ENCODE measurements at places on chromosomes 1 and 21. TPM values are rescaled to one million over a fixed set of nuclear protein-coding genes. Genes with fewer than 3 reads are reported as not detected.

GPR3 gene
- 0.69 TPM for polyA plus RNA-seq

CSMD2 gene
- polyA plus RNA-seq: 0.53 TPM

FMO2 gene
- polyA plus RNA-seq: 0.72 TPM

JUN gene
- polyA plus RNA-seq: 67.0 TPM

IL20 gene
- not detected for polyA plus RNA-seq

SERINC2 gene
- polyA plus RNA-seq: 33.9 TPM

RHD gene
- polyA plus RNA-seq: not detected

MAN1C1 gene
- polyA plus RNA-seq: 9.3 TPM

NUAK2 gene
- polyA plus RNA-seq: 0.60 TPM

- DNase-seq: no peak
Measured at GRCh38 chr1:22225858-22226589, 83.1 kb upstream of the WNT4 start.

- peak; percentile 98 for DNase-seq
Measured at GRCh38 chr1:119140177-119141019, at the start of gene WARS2. Gene WARS2, minus strand, starts transcription at chr1:119140653. Its CDS starts 9 bp downstream, at chr1:119140644.

GRCh38 chr1:115145226-115145625, 55.9 kb upstream of the TSPAN2 start:
- no peak for DNase-seq

DNA sequence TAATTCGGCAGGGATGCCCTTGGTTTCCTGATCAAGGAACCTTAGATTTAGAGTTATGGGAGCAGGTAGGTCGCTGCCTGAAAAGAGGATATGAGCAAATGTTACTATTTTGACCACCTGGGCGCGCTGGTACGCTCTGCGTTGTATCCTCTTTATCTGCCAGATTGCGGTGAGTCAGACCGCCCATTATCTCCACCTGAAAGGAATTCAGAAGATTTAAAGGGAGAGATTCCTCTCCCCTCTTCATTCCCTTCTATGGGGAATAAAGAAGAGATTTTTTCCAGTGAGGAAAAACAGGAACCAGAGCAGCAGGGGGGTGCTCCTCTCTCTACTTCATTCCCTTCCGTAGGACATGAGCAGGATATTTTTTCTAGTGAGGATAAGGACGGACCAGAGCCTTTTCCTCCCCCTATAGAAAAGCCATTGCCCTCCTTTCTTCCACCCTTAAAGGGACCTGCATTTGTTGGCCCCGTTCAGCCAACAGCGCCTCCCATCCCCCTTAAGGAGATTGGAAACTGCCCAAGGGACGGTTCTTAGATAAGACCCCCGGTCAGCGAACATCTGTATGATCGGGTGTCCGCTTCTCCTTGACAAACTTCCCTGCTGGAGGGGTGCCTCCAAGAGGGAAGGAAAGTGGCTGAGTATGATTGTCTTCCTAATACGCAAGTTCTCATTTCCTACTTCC, 34.1 kb downstream of the CLCA1 start:
- no peak for DNase-seq

GRCh38 chr21:27134516-27134915, 167.6 kb upstream of the ADAMTS5 start:
- no peak for DNase-seq

GRCh38 chr21:36162631-36163030, 6.0 kb downstream of the DOP1B start:
- DNase-seq: no peak

GRCh38 chr1:225462429-225462713, 34.5 kb upstream of the LBR start:
- DNase-seq: no peak

GRCh38 chr1:86119214-86119764, 37.3 kb downstream of the COL24A1 start:
- DNase-seq: no peak

DNA sequence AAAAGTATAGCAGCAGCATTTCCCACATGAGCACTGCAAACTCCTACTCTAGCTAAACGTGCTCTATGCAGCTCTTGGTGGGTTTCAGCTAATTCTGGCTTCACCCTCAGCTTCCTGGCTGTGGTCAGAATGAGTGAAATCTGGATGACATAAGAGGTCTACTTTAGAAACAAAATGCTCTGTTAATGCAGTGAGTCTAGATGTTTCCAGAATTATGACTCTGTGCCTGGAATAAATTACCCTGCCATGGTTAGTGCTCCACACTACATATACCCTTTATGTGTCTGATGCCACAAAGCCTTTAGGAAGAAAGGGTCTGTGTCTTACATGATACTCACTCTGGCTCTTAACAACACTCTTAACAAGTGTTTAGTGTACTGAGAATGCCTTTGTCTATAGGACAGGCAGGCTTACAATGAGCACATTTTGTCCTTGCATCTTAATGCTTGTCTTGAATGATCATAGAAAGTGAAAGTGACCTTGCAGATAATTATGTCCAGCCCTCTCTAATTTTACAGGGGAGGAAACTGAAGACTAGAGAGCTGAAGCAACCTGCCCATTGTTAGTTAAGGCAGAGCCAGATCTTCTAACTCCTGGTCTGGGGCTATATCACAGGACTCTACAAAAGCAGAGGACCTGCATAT, 9.2 kb downstream of the S100A10 start:
- DNase-seq: no peak

DNA sequence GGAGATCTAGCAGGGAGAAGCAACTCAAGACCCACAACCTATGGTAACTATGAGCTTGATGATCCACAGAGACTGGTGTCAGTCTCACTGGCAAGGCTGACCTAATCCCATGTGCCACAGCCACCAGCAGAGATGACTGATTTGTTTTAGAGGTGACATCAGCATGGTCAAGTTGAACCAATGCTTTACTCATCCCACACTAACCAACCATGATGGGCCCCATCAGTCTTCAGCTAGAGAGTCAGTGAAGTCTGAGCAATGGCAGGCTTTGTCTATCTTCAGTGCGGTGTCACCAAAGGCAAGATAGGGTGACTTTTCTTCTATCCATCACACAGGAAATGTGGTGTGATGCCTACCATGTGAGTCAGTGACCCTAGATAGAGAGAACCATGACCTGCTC, 1470.7 kb downstream of the NCAM2 start:
- DNase-seq: no peak

DNA sequence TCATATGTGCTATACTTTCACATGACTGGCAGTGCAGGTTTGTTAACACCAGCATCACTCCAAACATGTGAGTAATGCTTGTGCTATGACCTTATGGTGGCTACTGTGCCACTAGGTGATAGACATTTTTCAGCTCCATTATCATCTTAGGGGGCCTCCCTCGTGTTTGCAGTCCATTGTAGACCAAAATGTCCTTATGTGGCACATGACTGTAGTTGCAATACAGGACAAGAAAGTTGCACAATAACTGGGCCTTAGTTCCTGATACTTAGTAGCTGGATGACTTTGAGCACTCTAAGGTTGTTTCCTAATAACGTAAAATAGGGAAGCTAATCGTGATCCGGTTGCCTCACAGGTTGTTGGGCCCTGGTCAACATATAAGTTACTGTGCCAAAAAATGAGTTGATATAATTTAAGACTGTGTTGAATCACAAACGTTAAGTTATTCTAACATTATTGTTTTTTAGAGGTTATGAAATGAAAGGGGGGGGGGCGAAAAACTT, 511 bp upstream of the SNX27 start:
- peak; percentile 26 for DNase-seq

- no peak for DNase-seq
Measured at GRCh38 chr1:29392036-29392435, 155.7 kb downstream of the PTPRU start.

GRCh38 chr1:115073298-115074087, 15.8 kb downstream of the TSPAN2 start:
- no peak for DNase-seq

GRCh38 chr1:230215529-230215928, 148.5 kb downstream of the GALNT2 start:
- DNase-seq: no peak

GRCh38 chr1:46490656-46491442, 1.2 kb downstream of the DMBX1 start:
- DNase-seq: no peak

DNA sequence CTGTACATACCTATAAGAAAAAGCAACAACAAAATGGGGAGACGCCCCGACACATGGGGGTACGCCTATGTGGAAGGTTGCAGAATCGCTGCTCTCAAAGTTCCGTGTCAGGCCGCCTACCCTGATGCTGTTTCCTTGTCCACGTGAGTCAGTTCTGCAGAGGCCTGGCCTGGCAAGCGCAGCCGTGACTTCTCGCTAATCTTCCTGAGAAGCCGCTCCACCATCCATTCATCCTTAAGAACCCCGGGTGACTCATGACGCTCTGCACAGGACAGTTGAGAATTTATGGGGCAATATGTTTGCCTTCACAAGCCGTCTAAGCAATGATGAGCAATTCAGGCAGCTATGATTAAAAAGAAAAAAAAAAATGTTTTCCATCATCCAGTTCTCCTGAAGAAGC, 122.3 kb upstream of the TMPRSS2 start:
- DNase-seq: no peak

DNA sequence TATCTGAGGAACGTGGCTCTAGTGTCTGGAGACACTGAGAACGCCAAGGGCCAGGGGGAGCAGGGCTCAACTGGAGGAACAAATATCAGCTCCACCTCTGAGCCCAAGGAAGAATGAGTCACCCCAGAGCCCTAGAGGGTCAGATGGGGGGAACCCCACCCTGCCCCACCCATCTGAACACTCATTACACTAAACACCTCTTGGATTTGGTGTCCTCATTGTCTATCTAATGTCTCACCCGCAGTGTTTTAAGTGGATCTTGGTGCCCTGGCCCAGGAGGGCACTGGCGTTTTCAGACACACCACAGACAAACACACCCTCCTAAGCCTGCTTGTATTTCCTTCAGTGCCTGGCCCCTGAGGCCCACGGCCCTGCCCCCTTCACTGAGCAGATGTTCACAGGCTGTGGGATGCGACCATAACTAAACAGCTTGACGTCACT, 2.2 kb upstream of the FALEC start:
- DNase-seq: no peak

DNA sequence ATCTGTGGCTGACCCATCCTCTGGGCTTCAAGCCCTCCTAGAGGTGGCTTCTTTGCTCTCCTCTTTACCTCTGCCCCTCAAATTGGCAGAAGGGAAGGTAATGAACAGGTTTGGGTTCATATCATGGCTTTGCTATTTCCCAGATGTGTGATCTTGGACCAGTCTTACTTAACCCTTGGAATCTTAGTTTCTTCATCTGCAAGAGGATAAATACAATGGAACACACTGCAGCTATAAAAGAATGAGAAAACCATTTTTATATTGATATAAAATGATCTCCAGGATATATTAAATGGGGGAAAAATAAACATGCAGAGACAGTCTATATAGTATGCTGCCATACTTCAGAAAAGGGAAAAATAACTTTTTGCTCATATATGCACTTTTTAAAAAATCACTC, 5.6 kb downstream of the GLMP start:
- DNase-seq: no peak

DNA sequence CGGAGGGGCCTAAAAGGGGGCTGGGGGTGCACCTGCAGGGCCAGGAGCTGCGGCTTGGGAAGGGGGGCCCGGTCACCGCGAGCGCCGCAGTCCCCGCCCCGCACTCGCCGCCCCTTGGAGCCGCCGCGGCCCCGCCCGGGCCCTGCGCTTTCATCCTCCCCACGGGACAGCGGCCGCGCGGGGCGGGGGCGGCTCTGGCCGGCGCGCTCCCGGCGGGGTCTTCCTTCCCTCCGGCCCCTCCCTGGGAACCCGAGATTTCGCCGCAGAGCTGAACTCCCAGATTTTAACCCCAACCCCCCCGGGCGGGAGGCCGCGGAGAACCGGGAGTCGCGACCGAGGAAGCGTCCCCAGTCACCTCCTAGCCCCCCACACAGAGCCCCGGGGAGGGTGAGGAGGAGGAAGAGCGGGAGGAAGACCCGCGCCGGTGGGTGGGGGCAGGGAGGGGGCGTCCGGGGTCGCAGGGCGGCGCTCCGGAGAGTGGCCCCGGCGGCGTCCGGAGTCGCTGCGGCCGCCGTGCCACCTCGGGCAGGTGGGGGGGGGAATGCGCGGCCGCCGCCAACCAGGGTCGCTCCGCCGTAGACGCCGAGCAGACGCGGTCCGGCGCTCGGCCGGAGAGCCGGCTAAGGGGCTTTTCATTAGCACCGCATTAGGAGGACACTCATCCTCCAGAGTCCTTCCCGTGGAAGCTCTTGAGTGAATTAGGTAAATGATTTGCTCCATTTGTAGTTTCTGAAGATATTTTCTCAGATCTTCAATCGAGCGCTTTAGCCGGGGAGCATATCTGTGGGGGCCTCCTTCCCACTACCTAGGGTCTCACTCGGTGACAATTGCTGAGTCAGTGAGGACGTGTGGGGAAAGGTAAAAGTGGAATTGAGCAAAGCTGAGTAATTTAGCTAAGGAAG, 31.6 kb upstream of the NFIA start:
- peak; percentile 45 for DNase-seq

- no peak for DNase-seq
Measured at GRCh38 chr1:214913966-214914365, 168.6 kb upstream of the KCNK2 start.

- no peak for DNase-seq
Measured at GRCh38 chr21:39084979-39085729, 98.1 kb downstream of the PSMG1 start.

- DNase-seq: peak; percentile 16
Measured at GRCh38 chr1:67644566-67644965, 40.4 kb upstream of the GADD45A start.

GRCh38 chr1:226710501-226710900, 28.6 kb downstream of the ITPKB start:
- no peak for DNase-seq

- DNase-seq: no peak
Measured at GRCh38 chr1:151760597-151761385, 2.5 kb downstream of the MRPL9 start.

All from muscle of arm (tissue), 14 donors.